ENCODE measurements at places on chromosomes 5 and 9.

DNA sequence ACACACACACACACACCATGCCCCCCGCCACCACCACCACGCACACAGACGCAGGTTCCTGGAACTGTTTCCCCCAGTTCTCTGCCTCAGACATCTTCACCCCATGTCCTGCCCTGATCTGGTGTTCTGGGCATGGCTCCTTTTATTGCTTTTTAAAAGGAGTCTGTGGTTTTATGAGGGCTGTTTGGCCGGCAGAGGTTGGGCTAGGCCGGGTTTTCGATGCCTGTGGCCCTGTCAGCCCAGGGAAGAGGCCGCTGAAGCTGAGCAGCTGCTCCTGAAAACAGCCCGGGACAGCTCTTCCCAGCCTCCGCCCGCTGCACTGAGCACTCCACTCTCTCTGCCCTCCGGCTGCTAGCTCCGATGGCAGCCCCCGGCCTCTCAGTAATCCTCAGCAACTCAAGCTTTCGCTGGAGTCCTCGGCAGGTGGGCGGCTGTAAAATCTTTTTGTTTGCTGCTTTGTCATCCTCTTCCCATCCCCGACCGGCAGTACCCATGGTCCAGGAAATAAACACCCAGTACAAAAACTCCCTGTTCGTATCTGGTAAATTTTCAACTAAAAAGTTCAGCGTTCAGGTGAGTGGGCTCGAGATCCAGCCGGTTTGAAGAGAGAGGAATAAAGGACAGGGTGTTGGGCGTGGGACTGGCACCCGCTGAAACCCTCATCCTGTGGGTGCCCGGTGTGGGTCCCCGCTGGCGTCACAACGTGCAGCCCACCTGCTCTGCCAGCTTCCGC is 103.0 kb upstream of the ERCC6L2 start:
- ATAC-seq: no peak

DNA sequence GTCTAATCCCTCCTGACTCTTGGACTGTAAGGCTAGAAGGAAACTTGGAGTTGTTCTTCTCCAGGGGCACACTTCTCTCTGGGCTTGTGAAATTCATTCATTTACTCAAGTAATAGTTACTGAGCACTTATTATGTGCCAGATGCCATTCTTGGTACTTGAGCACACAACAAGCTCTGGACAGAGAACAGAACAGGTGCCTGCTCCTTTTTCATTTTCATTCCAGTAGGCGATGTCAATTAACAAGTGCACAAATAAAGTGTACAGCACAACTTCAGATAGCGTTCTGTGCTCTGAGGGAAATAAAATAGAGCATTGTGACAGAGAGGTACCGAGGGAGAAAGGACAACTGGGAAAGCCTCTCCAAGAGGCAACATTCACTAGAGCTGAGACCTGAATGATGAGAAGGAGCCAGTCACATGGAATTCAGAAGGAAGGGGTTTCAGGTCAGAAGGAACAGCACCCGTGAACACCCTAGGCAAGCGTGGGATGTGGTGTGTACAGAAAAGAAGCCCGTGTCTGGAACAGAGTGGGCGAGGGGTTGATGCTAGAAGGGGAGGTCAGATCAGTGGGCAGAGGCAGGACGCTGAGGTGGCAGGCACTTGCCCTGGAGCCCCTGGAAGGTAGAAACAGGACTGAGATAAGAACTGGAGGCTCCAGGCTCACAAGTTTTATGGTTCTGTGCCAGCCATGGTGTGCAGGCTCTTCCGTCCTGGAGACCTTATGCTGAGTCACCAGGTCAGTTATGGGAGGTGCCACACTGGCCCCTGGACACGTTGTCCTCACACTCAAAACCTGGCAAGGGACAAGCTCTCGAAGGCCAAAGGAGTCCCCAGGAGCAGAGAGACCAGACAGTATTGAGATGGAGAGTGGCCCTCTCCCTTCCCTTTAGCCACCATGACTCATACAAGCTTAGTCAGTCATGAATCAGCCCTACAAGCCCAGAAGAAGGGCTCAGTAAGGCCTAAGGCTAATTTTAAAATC is 7.2 kb upstream of the ABLIM3 start:
- ATAC-seq: peak; percentile 28

DNA sequence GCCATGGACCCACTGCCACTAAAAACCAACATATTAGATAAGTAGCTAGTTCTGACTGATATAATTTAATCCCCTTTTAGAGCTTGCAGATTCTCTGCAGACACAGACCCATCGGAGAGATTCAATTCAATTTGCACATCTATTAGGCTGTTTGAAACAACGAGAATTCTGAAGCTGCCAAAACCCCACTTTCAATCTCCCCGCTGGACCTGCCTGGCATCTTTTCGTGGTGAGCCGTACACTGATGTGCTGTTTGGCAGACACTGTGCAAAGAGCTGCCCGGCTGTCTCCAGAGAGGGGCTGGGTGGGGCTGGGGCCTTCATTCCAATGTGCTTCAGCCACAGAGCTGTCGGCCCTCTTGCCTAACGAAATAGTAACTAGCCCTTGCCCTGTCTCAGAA is 42.1 kb upstream of the FAM240B start:
- no peak for ATAC-seq

DNA sequence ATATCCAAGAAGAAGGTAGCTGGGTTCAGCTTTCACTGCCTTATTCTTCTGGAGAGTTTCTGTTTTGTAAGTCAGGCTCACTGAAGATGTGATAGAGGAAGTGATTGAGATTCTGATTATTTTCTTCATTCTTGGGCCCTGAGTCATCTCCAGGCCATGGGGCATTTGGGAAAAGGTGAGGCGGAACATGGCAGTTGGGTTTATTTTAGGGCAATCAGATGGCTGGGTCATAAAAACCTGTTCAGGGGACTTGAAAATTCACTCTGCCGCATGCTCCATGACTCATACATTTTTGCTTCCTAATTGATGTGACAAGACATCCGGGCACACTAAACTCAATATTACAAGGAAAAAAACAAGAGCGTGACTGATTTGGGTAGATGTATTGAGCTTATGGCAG is 265.7 kb upstream of the KLF4 start:
- ATAC-seq: no peak

GRCh38 chr9:94250456-94250855 is 8.6 kb upstream of the ZNF169 start:
- no peak for ATAC-seq

DNA sequence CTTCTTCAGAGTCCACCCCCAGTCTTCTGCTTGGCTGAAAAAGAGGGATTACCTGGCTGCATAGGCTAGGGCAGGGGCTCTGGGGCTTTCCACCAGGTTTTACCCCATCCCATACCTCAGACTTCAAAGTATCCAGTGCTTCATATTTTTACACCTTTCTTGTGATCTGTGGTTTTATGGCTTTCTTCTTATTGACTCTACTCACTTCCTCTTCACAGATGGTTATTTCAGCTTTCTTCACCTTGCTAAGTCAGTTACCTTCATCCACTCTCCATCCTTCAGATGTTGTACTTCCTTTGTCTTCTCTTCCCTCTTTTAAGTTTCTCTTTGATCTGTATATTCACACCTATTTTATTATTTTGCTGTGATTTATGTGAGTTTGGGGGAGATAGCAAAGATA is 104.3 kb downstream of the GRIA1 start:
- no peak for ATAC-seq

DNA sequence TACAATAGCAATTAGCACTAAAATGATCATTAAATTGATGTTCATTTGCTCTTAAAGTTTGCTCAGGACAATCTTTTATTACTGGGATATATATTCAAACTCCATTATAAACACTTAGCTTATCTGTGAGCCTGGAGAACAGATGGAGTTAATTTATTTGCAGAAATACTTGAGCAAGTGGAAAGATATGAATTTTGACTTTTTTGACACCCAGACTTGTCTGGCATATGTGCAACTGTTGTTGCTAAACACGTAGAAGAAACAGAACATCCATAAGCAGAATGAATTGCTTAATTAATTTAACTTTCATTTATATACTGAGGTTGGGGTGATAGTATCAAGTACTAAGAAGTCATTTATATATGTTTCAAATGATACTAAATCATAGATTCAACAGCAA is 820.7 kb upstream of the TYRP1 start:
- ATAC-seq: no peak

GRCh38 chr9:125377584-125378250 is 116.1 kb downstream of the GAPVD1 start:
- no peak for ATAC-seq

- no peak for ATAC-seq
Measured at GRCh38 chr9:127018935-127019334, 103.5 kb downstream of the ANGPTL2 start.
